ENCODE measurements at places on chromosomes 6 and 20. TPM values are rescaled to one million over a fixed set of nuclear protein-coding genes. Genes with fewer than 3 reads are reported as not detected.

Gene LHFPL5
- not detected for total RNA-seq

Gene CHRNA4
- 5.7 TPM for total RNA-seq

DNA sequence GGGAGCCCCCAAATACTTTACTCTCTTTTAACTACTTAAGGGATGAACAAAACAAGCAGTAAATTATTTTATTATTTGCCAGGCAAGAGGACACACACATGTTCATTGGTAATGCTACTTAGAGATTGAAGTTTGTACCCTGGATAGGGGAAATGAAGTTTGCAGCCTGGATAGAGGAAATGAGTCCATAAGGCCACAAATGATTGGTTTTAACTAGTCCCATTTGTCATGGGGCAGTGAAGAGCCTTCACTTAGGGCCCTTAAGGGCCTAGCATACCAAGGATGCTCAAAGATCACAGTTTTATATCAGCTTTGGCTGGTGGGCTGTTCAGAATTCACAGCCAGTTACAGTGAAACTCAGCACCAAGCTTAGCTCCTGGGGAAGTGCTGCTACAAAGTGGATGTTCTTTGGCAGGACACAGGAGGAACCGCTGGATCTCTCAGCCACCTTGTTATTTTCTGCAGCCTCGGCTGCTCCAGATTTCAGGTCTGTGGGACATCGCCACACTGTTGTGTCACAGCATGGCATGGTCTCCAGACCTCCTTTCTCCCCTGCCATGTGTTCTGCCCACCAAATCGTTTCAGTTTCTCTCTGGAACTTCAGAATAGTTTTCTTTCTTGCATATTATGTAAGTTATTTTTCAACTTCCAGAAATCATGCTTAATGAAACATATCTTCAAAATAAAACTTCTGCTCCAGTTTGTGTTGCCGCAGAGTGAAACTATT, 41.8 kb downstream of the NCOA7 start:
- H3K4me1 ChIP-seq = peaks cover 20% of the 10 kb centered on the region
- no peaks in the 10 kb centered on the region for H3K36me3 ChIP-seq
- no peak overlapping the region for H3K27ac ChIP-seq
- H3K4me3 ChIP-seq = no peak overlapping the region
- DNase-seq = no peak

DNA sequence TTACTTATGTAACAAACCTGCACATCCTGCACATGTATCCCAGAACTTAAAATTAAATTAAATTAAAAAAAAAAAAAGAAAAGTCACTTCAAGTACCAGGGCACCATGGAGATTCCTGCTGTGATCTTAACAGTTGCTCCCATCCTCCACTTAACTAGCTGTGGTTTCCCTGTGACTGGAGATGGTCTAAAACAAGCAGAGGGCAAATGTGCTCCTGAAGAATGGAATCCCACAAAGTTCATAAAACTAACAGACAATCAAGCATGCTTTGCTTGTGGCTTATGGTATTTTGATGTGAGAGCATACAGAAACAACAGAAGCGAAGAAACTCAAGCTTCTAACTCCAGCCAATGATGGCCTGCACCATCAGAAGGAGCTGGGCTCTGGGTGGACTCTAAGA, 153.6 kb upstream of the KCNK16 start:
- no peak for DNase-seq
- no peaks in the 10 kb centered on the region for H3K4me1 ChIP-seq
- no peak overlapping the region for H3K27ac ChIP-seq
- no peaks in the 10 kb centered on the region for H3K36me3 ChIP-seq
- no peak overlapping the region for H3K4me3 ChIP-seq
- H3K27me3 ChIP-seq = no peaks in the 10 kb centered on the region

- no peak for DNase-seq
- H3K4me3 ChIP-seq = no peak overlapping the region
- H3K36me3 ChIP-seq = no peaks in the 10 kb centered on the region
These were observed 95.2 kb upstream of the CCDC167 start for GRCh38 chr6:37594895-37595294.

- H3K4me1 ChIP-seq = peaks cover 24% of the 10 kb centered on the region
- H3K27ac ChIP-seq = no peak overlapping the region
- H3K36me3 ChIP-seq = no peaks in the 10 kb centered on the region
These were observed 39.9 kb upstream of the BEND6 start for GRCh38 chr6:56914798-56915658.

DNA sequence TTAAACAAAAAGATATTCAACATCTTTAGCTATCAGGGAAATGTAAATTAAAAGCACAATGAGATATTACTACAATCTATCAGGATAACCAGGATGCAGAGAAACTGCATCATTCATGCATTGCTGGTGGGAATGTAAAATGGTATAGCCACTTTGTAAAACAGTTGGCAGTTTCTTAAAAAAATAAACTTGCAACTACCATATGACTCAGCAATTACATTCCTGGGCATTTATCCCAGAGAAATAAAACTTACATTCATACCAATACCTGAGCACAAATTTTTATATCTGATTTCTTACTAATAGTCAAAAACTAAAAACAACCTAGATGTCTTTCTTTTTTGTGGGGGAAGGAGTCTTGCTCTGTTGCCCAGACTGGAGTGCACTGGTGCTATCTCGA, 190.3 kb upstream of the TAB2 start:
- no peaks in the 10 kb centered on the region for H3K36me3 ChIP-seq
- no peaks in the 10 kb centered on the region for H3K4me1 ChIP-seq
- no peaks in the 10 kb centered on the region for H3K27me3 ChIP-seq
- no peak overlapping the region for H3K27ac ChIP-seq
- H3K4me3 ChIP-seq = no peak overlapping the region

DNA sequence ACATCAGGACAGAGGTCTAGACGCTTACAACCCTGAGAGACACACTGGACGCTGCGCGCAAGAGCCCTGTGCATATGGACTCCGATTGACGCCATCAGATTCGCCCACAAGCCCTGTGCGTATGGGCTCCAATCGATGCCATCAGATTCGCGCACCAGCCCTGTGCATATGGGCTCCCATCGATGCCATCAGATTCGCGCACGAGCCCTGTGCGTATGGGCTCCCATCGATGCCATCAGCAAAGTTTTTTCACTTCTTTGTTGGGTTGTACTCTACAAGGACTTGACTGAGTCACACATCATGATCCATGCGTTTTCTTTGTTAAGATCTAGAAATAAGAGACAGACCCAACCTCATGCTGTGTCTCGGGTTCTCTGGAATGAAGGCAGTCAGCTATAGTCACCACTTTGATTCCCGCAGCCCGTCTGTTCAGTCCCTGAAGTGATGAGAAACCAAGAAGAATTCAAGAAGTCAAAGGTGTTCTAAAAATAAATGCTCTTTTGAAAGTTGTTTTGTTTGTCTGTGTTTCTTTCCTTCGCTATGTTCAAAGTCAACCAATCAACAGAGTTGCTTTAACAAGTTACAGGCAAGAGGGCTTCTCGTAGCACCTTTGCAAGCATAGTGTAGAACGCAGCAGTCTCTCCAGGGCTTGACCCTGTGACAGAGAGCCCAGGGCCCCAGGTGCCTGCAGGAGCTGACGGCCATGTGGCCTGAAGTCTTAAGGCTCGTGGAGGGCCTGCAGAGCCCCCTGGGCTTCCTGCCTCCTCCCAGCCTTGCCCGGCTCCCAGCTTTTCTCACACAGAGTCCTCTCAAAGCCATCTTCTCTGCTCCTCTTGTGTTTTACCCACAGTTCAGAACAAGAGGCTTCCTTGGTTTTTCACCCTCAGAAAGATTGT, 7.9 kb downstream of the RPS6KA2 start:
- peaks cover 13% of the 10 kb centered on the region for H3K36me3 ChIP-seq
- H3K4me3 ChIP-seq = no peak overlapping the region
- no peak for DNase-seq
- peaks cover 65% of the 10 kb centered on the region for H3K4me1 ChIP-seq

Measured in WTC11 (cell line).